NCI-H774 (cell line): ENCODE measurements at places on chromosomes 2 and 18.

DNA sequence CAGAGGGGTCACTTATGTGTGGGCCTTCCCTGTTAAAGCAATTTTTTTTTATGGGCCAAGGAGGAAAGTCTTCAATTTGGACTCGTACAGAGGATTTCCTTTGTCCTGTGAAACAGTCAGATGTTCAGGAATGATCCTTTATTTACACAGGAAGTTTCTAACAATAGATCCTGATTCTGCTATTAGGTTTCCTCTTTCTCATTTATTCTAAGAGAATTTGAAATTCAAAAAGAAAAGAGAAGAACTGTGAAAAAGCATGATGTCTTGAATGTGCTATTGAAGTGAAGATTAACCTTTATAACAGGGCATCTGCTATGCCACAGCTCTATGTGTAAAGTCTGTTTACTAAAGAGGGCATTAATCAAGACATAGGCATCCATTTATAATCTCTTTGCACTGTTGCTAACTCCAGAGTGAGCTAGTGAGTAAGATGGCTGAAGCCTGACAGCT, 105.3 kb upstream of the FAM98A start:
- DNase-seq = no peak

- DNase-seq = no peak
These were observed 307.1 kb downstream of the STK39 start for GRCh38 chr2:167940346-167940725.

DNA sequence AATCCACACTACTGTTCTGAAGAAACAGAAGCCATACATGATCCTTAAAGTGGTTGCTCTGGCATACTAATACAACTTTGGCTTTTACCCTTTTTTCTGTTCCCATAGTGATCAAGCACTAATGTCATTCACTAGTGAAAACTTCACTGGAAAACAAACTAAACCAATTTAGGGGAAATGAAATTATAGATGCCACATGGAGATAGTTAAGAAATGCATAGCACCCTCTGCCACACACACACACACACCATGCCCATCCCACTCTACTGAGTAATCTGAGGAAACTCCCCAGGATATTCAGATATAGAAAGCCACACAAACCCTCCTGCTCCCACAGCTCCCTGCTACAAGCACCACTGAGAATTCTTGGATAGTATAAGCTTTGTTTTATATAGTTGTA, 39.1 kb downstream of the SLC3A1 start:
- no peak for DNase-seq

- DNase-seq = no peak
These were observed 177.3 kb downstream of the ANKRD30B start for GRCh38 chr18:14925281-14925709.

- DNase-seq = no peak
These were observed 11.3 kb downstream of the MC5R start for GRCh38 chr18:13835202-13835601.

- DNase-seq = no peak
These were observed 130.7 kb downstream of the SH3RF3 start for GRCh38 chr2:109259671-109260070.

DNA sequence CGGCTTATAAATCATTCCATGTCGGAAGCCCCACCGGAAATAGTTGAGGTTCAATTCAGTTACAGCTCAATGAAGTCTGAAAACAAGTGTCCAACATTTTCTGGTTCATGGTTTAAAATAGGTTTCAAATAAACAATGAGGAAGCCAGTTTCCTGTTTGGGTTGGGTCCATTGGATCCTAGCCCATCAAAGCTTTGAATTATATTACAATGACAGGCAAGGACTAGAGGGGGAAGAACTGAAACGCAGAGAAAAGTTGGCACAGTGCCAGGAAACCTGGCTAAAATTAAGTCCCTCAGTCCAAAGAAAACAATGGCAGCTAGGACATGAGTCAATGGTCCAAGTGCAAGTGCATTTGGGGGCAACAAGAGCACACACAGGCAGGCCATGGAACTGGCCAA, 32.0 kb downstream of the SLC14A1 start:
- DNase-seq = peak; percentile 27

- DNase-seq = no peak
These were observed 583 bp upstream of the KLHL30 start for GRCh38 chr2:238137885-238138284.

DNA sequence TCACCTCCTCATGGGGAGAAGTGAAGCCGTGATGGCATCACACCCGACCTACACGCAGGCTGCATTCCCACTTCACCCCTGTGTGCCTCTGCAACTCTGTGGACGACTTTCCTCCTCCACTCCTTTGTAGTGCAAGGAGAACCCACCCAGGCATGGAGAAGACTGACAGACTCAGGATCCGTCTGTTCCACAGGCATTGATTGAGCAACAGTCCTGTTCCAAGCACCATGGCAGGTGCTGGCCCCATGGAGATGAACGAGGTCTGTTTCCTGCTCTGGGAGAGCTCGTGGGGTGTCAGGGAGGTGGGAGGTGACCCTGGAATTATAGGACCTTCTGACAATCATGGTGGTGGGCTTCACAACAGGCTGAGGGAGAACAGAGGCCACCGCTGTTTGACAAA, 284.7 kb upstream of the HDAC4 start:
- no peak for DNase-seq

GRCh38 chr2:64679673-64680425, 26.1 kb upstream of the SERTAD2 start:
- no peak for DNase-seq

- DNase-seq = no peak
These were observed 111.7 kb upstream of the SIX3 start for GRCh38 chr2:44829771-44830170.

DNA sequence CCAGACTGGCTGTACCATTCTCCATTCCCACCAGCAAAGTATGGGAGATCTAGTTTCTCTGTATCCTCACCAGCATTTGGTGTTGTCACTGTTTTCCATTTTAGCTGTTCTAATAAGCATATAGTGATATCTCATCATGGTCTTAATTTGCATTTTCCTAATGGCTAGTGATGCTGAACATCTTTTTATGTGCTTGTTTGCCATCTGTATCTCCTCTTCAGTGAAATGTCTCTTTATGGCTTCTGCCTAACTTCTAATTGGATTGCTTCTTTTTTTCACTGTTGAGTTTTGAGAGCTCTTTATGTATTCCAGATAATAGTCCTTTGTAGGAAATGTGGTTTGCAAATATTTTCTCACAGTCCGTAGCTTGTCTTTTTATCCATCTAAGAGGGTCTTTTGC, 18.9 kb upstream of the BIN1 start:
- DNase-seq = no peak

GRCh38 chr2:100012561-100012960, 129.8 kb downstream of the AFF3 start:
- no peak for DNase-seq

DNA sequence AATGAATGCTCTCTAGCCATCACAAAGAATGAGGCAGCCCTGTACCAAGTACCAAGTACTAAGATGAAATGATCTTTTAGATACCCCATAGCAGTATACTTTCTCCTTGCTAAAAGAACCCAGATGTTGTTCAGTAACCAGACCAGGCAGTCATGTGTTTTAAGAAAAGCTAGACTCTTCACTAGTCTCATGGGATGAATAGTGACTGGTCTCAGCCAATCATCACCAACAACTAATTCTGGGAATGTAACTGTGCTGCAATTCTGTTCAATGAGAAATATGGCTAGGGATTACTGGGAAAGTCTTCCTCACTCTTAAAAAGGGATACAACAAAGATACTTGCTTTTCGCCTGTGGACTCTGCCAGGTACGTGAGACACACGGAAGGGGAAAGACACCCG, 29.5 kb downstream of the MBOAT2 start:
- no peak for DNase-seq

DNA sequence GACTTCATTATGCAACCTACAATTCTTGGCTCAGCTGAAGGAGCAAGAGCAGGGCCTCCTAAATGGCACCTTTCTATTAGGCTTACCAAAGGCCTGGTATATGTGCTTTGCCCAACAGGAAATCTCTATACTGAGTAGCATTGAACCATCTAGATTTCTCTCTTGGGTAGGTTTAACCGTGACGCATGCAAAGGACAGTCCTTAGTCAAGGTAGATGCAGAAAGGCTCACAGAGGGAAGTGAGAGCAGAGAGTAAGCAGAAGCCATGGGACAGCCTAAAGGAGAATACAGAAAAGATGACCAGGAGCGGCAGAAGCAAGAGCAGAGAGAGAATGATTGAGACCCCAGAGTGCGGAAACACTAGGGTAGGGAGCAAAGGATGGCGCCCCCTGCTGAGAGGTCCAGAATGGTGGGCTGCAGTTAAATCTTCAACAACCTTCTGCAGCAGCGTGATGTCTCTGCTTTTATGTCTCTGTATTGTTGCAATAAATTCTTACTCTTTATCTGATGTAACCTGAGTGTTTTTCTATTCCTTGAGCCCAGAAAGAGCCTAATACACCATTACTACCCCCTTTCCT, 4.7 kb upstream of the OSBPL1A start:
- no peak for DNase-seq

DNA sequence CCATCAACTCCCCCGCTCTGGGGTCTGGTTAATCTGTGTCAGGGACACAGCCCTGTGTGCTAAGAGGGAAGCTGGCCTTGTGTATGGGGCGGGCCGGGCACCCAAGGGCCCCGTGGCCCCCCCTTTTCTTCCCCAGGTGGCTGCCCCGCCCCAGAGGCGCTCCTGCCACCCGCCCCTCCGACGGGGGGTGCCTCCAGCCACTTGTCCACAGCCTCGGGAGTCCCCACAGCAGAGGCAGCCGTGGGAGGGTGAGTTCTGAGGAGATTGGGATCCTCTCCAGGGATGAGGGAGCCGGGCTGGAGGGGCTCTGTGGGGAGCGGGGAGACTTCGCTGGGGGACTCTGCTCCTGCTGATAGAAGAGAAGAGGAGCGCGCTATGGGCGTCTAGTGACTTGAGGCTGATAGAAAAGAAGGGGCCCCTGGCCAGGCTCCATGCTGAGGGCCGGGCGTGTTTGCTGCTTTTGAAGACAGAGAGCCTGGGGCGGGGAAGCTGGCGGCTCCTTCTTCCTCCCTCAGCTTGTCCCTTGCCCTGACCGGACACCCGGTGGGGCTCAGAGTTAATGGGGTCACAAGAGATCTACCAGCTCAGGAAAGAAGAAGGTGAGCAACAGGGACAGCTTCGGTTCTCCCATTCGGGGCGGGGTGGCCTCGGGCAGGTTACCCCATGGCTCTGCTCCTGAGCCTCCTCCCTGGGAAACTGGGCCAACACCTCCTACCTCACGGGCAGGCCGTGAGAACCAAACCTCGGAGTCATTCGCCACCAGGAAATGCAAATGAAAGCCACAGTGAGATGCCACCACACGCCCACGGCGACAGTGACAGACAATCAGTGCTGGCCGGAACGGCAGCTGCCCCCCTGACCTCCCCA, 89.4 kb upstream of the TAF1B start:
- DNase-seq = no peak

- DNase-seq = no peak
These were observed 421.7 kb downstream of the RNF144A start for GRCh38 chr2:7338961-7339360.

GRCh38 chr2:14932285-14932684, 299.8 kb downstream of the LRATD1 start:
- DNase-seq = no peak

- DNase-seq = no peak
These were observed 86.4 kb downstream of the NCOA1 start for GRCh38 chr2:24577481-24577880.

DNA sequence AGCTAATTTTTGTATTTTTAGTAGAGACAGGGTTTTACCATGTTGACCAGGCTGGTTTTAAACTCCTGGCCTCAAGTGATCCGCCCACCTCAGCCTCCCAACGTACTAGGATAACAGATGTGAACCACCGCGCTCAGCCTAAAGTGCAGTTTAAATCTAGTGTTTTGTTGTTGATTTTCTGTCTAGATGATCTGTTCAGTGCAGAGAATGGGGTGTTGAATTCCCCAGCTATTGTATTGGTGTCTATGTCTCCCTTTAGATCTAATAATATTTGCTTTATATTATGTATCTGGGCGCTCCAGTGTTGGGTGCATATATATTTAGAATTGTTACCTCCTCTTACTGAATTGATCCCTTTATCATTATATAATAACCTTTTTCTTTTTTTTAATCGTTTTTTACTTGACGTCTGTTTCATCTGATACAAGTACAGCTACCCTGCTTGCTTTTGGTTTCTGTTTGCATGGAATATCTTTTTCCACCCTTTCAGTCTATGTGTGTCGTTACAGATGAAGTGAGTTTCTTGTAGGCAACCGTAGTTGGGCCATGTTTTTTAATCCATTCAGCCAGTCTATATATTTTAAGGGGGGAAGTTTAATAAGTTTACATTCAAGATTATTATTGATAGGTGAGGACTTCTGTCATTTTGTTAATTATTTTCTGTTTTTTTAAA, 34.3 kb downstream of the GALM start:
- no peak for DNase-seq

DNA sequence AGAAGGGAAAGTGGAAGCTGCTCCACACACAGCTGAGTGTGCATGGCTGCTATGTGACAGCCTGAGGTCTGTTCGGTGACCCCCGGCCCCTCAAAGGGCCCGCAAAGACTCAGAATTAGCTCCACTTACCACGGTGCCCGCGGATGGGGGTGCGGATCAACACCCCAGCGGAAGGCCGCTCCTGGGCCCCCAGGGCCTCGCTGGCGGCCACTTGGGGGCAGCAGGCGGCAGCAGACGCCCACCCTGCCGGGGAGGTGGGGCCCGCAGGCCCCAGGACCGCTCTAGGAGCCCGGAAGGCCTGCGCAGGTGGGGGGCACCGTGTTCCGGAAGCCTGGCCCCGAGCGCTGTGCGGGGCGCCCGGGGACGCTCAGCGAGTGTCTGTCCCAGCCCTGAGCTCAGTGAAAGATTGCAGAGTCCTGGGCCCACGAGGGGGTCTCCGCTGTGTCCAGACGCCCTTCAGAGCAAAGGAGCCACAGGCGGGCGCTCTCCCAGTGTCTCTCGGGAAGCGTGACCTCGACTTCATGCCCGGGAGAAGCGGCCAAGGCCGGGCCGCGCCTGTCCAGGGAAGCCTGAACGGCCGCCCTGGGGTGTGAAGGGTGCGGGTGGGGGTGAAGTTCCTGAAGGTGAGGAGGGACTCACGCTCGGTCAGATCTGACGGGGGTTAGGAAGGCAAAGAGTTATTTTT, 118.7 kb downstream of the VAPA start:
- no peak for DNase-seq

DNA sequence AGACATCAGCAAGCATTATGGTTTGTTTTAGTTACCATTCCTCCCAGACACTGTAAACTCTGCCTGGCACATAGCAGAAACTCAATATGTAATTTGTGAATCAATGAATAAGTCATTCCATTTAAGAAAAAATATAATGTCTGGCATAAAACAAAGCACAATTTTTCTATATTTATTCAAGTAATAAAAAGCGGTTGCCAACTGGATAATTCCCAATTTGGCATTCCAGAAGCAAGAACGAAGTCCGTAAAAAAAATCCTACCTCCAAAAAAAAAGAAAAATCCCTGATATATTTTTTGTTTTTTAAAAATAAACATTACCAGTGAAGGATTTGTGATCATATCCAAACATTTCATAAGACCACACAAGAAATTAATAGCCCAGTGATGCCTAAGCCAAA, 351.3 kb upstream of the LRRTM4 start:
- no peak for DNase-seq

GRCh38 chr18:23718731-23719130, 29.5 kb downstream of the LAMA3 start:
- no peak for DNase-seq

- DNase-seq = peak; percentile 75
These were observed 12.1 kb upstream of the RHOB start for GRCh38 chr2:20434588-20435294.
